ENCODE measurements at places on chromosomes 5 and 9.

- no peak for DNase-seq
Measured at GRCh38 chr9:88713010-88713409, 178.0 kb downstream of the NXNL2 start.

- no peak for DNase-seq
Measured at GRCh38 chr9:123863164-123863855, 66.6 kb downstream of the DENND1A start.

GRCh38 chr9:136391737-136392537 lies 8.0 kb downstream of the SNAPC4 start:
- DNase-seq, result no peak

GRCh38 chr5:76468635-76469425 lies 65.7 kb downstream of the IQGAP2 start:
- DNase-seq, result no peak

- DNase-seq, result no peak
Measured at GRCh38 chr9:130220352-130220751, 45.2 kb upstream of the HMCN2 start.

GRCh38 chr5:52786949-52787599 lies 642 bp upstream of the ITGA1 start:
- DNase-seq, result peak; percentile 63

GRCh38 chr9:76799473-76799872 lies 35.2 kb downstream of the PCA3 start:
- no peak for DNase-seq

GRCh38 chr5:64887910-64888309 lies 119.2 kb downstream of the CWC27 start:
- DNase-seq, result no peak

DNA sequence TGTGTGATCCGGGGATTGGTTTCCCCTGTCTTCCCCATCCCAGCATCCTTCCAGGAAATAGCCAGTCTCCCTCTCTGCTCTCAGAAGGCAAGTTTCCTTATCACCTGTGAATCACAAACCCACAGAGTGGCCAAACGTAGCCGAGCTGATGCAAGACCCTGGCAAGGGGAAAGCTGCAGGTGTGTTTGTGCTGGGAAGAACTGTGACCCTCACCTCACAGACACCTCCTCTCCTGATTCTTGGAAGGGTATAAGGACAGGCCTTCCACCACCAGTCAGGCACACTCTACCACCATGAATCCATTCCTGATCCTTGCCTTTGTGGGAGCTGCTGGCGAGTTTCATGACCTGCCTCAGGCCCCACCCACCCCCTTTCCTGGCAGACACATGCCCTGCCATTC lies at the start of gene PRSS3:
Gene PRSS3, plus strand, starts transcription at position 281 of the 400 bp plus-strand sequence. Its CDS starts 13 bp downstream, at position 294.
- no peak for DNase-seq

- DNase-seq, result no peak
Measured at GRCh38 chr5:135493406-135494180, 41.4 kb upstream of the TIFAB start.

DNA sequence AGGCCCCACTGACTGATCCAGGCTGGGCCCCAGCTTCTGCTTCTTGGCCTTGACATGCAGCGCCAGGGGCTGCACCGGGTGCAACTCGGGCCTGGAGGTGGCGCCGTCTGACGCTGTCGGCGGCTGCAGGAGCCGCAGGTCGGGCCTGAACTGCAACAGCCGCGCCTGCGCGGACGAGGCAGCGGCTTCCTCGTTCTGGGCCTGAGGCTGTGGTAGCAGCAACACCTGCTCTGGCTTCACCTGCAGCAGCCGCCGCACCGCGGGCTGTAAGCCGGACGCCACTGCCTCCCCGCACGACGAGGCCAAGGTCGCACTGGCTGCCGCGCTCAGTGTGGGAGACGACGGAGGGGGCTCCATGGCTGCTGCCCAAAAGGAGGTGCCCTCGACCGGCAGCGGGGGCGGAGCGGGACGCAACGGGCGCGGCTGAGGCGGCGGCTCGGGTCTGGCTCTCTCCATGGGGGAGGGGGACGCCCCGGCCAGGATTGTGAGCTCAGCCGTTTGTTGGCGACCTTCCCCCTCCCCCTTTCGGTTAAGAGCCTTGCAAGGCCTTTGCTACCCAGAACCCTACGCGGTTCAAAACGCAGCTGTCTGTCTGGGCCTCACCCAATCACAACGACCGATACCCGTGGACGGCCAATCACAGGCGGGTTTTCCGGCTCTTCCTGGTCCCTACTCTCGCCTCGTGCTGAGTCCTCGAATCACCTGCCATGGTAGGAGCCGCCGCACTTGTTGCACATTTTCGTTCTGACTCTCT lies 438 bp downstream of the SOX30 start:
- peak; percentile 89 for DNase-seq

- DNase-seq, result no peak
Measured at GRCh38 chr5:16507716-16508115, 42.1 kb upstream of the ZNF622 start.

- DNase-seq, result no peak
Measured at GRCh38 chr9:128062846-128063831, 4.0 kb downstream of the NAIF1 start.

- DNase-seq, result no peak
Measured at GRCh38 chr5:145854651-145855258, 18.1 kb downstream of the GRXCR2 start.

DNA sequence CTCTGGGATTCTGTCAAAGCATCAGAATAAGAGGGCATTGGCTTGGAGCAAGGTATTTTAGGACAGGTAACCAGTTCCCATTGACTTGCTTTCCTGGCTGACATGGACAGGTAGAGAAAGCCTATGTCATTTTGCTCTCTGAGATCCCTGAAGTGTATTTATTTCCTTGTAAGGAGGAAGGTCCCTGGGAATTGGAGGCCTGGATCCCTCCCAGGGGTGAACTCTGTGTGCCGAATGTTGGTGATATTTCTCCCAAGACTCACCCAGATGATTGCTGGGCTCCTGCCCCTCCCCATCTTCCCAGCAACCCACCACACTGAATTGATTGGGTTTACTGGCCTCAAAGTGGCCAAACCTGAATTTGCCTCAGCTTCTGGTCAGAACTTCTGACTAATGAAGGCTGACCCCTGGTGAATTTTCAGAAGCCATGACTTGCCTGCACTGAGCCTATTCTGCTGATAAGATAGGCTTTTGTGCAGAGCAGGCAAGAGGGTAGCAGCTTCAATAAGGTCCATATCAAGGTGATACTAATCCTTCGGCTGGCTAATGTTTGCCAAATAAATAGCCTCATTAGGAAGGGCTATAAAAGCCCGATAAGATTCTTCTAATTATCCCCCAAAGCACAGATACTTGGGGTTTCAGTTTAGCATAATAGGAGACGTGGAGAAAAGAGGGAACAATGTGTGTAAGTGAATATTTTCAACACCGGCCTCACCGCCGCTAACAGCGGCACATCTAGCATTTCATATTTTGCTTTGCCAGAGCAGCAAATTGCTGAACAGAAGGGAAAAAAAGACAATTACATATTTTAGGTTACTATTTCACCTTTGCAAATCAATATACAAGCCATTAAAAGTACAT lies 152.9 kb upstream of the PITX1 start:
- DNase-seq, result no peak

DNA sequence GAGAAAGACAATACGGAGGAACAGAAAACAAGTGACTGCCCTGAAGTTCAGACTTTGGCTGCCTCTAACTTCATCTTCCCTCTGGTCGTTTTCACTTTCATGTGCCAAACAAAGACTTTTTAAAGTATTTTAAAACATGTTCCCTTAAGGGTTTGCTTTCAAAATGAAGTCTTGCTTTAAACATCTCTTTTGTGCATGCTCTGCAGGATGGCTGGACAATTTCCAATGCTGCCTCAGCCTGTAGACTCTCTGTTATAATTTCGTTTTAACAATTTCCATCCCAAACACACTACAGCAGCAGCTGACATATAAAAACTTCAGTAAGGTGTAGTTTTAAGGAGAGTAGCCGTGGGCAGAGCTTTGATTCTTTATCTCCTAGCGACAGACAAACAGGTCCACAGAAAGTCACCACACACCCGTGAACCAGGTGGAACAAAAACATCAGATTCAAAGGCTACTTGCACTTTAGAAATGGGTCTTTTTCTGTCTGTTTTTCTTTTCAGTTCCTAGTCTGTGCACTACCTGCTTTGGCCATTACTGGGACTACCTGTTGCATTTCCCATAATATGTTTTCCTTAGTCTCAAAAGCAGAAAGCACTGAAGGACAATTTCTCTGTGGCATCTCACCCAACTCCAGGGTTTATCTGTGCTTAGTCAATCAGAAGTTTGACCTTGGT lies 308.9 kb downstream of the DTWD2 start:
- DNase-seq, result no peak

DNA sequence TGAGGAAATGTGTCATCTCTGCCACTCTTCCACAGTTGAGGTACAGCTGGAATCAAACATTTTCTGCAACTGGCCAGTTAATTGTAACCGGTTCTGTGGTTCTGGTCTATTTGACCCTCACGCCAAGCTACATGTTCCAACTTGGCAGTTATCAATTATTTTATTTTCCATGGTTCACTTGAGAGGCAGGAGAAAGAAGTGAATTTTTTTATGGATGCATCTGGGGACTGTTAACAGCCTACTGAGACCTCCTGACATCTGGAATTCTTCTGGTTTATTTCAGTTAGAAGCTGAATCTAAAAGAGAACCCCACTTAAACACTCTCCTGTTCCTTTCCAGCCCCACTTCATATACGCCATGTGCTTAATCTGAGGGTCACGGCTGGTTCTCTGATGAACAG lies 372.3 kb downstream of the DNAH5 start:
- DNase-seq, result no peak

GRCh38 chr5:68424799-68425537 lies 209.4 kb downstream of the PIK3R1 start:
- DNase-seq, result peak; percentile 57

DNA sequence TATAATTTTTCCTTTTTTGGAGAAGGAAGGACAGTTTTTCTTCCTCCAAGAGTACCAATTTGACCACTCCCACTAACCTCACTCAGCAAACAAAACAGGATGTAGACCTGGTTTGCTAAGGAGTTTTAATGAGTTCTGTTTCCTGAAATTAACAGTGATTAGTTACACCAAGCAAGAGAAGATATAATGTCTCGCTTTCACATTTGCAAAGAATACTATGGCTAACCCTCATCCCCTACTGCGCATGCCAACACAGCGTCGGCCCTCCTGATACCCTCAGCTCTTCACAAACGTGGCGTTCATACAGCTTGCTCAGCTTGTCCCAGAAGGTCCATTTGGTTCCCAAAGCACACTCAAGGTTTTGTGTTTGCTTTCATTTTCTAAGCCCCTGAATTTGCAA lies 41.9 kb upstream of the IPPK start:
- peak; percentile 22 for DNase-seq

- DNase-seq, result no peak
Measured at GRCh38 chr9:600006-600405, 241.5 kb upstream of the DMRT1 start.

- DNase-seq, result no peak
Measured at GRCh38 chr5:132781029-132781428, 4.0 kb upstream of the SEPTIN8 start.

DNA sequence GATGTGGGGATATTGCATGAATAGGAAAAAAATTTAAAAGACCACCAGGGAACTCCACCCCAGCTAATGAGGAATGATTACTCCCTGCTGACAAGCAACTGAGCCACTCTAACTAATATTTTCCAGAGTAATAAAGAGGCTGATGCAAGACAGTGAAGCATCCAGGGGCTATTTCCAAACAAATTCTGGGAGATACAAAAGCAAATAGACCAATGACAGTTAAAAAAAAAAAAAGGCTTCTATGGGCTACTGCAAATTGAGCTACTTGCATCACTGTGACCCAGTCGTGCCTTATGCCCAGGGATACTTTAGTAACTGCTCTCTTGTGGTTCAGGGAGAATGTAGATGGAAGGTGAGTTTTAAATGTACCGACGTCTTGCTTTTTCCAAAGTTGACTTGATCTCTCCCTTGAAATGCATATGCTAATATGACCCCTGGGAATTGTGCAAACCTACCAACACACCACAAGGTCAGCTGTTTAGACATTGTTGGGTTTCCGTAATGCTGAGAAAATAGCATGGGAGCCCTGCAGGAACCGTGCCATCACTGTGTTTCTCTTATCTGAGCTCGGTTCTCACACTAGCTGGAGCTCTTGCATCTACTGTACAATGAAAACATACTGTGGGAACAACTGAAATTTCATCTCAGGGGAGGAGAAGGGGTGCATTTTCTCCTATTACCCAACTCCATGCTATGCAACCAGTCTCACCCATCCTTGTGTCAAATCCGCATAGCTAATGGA lies 250.6 kb upstream of the MAP3K1 start:
- DNase-seq, result no peak

- no peak for DNase-seq
Measured at GRCh38 chr5:176371621-176372539, 6.6 kb downstream of the ARL10 start.

DNA sequence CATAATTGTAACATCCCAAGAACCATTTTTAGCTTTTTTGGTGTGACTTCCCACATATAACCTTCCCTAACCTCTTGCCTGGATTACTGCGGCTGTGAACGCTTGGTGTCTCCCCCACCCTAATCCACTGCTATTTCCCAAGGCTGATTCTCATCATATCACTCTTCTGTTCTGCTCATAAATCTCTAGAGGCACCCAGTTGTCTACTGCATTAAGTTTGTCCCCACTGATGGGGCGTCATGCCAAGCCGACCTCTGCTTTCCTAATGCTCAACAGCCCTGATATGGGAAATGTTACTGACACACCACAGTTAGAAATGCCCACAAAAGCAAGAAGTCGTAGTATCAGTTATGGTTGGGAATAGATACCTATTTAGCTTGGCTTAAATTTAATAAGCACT lies 24.4 kb downstream of the NPR3 start:
- DNase-seq, result no peak

GRCh38 chr5:158777647-158778350 lies 321.9 kb downstream of the EBF1 start:
- DNase-seq, result no peak

DNA sequence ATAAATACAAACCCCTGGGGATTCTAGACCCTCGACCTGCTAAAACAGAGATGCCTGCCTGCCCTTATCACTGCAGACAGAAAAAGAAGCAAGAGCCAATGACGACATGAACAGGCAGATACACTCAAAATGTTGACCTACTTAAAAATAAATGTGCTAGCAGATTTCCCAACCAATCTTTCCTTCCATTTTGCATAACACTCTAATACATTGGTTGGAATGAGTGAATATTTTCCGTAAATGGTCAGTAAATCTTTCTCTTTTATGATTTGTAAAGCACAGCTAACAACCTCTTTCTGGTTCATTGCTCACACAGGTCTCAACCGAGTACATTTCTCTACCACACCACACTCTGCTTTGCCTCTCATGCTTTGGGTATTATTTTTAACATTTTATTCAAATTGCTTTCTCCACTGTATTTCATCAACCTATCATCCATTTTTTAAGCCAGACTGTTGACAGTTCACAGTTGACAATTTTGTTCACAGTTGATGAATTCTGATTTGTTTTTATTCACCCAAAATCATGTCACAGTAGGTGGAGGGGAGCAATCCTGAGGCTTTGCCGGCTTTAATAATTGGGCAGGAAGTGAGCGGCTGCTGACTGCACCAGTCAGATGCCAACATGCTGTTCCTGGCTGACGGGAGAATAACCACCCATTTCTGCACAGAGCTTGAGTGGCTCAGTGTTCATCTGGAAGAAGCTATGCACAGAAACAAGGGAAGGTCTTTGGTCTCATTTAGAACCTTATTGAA lies 426.6 kb downstream of the SPOCK1 start:
- DNase-seq, result no peak
